ENCODE measurements at places on chromosomes 5 and 9.
A peak's percentile ranks its signal among the peaks of the same experiment; 100 is the strongest.

- ATAC-seq = peak; percentile 61
Measured at GRCh38 chr5:178238711-178239592, 6.3 kb upstream of the PHYKPL start.

GRCh38 chr5:58133631-58134296 lies 326.1 kb downstream of the PLK2 start:
- ATAC-seq = peak; percentile 89

DNA sequence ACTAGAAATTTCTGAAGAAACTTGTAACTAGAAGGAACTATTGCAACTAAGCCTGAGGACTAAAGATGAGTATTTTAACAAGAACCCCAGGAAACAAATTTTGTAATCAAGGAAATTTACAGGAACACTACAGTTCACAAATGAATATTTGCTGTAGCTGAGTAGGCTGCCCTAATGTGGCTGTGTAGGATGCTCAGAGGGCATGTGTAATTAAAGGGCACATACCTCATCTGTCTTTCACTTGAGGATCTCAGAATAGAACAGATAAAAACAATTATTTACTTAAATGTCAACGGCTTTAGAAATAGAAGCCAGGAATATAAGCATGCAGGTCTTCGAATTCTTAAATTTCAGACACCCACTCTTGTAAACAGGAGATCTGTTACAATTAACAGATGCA lies 119.8 kb downstream of the MED27 start:
- ATAC-seq = no peak

- ATAC-seq = no peak
Measured at GRCh38 chr9:130215341-130216119, 43.3 kb downstream of the NCS1 start.

DNA sequence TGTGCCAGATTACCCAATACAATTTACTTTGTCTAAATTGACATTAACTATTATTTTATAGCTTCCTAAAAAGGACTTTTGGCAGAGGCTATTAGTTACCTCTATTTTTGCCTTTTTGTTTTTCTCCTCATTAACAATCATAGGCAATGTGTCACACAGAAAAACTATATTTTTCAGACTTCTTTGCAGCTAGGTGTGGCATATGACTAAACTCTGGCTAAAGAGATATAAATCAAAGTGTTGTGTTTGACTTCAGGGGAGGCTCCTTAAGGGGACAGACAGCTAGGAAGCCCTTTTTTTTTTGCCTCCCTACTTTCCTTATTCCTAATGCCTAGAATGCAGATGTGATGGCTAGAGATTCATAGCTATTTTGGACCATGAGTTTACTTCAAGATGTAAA lies 19.7 kb upstream of the GCNT4 start:
- no peak for ATAC-seq

DNA sequence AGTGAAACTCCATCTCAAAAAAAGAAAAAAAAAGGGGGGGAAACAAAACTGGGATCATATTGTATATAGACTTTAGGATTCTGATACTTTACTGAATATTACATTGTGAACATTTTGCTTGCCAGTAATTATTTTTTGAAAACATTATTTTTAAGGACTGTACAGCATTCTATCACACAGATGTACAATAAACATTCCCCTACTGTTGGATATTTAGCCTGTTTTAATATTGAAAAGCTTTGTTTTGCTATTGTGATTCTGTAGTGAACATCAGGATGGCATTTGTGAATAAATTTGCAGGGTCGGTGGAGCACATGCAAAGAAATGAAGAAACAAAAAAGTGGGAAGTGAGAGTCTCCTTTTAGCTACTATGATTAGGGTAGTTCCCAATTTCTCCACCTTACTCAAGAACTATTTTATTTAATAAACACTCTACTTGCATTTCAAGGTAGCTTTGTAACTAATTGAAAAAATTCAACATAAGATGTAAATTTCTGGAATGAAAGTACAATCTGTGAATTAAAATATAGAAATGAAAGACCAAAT lies 18.7 kb downstream of the RASGRF2 start:
- ATAC-seq = no peak

DNA sequence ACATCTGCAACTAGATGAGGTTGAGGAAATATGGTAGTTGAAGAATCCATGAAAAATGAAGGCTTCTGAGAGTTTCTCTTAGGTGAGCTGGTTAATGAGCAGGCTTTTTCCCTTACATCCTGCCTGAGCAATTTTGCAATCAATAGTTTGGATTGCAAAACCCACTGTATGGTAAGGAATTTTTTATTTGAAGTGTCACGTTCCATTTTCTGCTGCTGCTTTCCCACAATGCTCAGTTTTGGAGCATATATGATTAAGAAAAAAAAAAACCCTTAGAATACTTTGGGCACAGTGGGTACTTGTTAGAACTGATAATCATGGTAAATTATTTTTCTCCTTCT lies 144.2 kb downstream of the PCSK1 start:
- no peak for ATAC-seq

- peak; percentile 98 for ATAC-seq
Measured at GRCh38 chr5:43215073-43215631, 23.1 kb downstream of the NIM1K start.

DNA sequence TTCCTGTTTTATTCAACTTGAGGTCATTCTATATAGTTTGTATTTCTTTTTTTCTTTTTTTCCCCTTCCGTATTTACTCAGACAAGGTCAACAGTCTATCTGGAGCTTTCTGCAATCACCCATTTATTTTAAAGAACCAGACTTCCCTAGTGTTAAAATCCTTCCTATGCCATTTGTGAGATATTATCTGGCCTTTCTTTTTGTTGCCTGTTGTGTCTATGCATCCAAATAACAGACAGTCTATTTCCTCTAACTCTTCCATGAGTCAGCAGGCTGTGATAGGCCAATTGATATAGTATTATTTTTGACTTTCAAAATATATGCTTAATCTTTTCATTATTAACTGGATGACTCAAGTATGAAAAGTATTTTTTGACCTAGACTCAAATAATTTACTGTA lies 291.2 kb upstream of the PTPRD start:
- ATAC-seq = no peak

- peak; percentile 97 for ATAC-seq
Measured at GRCh38 chr9:129211686-129212085, 33.6 kb upstream of the IER5L start.

DNA sequence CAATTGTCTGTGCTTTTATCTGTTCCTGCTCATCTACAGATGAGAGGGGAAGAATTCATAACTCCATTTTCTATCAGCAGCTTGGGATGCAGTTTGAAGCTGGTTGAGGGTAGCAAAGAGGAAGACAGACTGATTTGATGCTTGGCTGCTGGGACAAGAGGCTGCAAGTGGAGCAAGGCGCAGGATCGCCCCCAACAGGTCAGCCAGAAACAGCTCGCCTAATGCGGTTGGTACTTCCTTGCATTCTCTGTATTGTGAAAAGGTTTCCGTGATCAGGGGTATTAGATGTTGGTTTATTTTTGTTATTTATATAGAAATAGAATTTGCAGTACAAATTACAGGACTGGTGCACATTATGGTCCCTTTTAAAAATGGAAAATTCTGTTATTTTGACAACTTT lies 40.6 kb downstream of the ZNF883 start:
- no peak for ATAC-seq

- peak; percentile 88 for ATAC-seq
Measured at GRCh38 chr9:16060436-16061129, 507.7 kb downstream of the CCDC171 start.

DNA sequence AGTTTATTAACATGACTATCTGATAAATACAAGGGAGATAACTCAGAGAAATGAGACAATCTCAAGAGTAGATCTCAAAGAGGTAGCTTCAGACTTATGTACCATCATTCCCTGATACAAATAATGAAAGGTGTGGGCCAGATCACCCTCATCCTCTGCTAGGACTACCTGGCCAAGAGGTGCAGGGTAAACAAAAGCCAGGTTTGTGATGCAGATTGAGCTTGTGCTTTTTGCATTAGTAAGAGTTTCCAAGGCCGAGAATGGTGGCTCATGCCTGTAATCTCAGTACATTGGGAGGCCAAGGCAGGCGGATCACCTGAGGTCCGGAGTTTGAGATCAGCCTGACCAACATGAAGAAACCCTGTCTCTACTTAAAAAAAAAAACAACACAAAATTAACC lies 8.9 kb upstream of the SPIN1 start:
- no peak for ATAC-seq

DNA sequence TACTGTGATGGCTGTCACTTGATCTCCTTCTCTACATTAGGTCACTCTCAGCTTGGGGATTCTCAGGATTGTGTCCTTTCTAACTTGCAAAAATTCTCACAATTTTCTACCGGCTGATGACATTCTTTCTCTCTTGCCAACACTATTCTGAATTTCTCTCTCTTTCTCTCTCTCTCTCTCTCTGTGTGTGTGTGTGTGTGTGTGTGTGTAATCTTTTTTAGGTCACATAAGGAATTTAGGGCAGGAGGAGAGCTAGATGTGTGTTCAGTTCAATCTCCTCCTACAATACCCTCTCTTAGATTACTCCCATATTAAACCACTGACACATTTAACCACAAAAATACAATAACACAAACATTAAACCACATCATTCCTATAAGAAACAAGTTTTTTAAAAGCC lies 242.3 kb upstream of the NREP start:
- ATAC-seq = no peak

GRCh38 chr9:138038244-138038671 lies 160.7 kb downstream of the CACNA1B start:
- no peak for ATAC-seq

DNA sequence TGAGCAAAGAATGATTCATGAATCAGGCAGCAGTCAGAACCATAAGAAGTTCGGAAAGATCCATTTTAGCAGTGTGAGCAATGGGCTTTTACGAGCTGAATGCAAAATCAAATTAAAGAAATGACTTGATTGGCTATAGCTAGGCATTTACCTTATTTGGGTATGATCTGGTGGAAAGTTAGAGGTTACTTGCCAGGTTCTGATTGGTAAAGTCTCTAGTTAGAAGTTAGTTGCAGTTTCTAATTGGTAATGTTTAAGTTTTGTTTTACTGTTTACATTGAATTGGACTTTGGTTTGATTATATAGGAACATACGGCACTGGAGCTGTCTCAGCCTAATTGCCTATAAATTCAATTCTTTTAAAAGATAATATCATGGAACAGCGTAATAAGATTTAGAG lies 97.9 kb downstream of the ITGA1 start:
- ATAC-seq = no peak

- ATAC-seq = no peak
Measured at GRCh38 chr5:64827703-64828102, 59.0 kb downstream of the CWC27 start.

- no peak for ATAC-seq
Measured at GRCh38 chr5:175698401-175699115, 40.7 kb downstream of the HRH2 start.

- ATAC-seq = no peak
Measured at GRCh38 chr5:139402561-139403158, 1.2 kb downstream of the SPATA24 start.

GRCh38 chr9:96040591-96041461 lies 165.3 kb downstream of the ERCC6L2 start:
- ATAC-seq = peak; percentile 76

GRCh38 chr5:168860503-168860902 lies 281.3 kb upstream of the PANK3 start:
- no peak for ATAC-seq

DNA sequence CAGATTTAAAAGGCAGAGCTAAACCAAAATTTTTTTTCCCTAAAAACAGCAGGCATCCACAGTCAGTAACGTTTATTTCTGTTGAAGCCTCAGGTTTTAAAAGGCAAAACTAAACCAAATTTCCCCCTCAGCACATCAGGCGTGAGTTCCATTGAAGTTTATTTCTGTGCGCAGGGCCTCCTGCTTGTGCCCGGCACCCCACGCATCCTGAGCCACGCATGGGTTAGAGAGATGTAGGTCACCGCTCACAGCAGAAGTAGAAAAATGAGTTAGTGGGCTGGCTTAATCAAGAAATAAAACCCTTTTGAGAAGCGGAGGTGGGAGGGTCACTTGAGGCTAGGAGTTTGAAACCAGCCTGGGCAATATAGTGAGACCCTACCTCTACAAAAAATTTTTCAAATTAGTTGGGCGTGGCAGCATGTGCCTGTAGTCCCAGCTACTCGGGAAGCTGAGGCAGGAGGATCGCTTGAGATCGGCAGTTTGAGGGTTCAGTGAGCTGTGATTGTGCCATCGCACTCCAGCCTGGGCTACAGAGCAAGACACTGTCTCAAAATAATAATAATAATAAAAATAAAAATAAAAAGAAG lies 75.6 kb upstream of the SPIN1 start:
- no peak for ATAC-seq

- no peak for ATAC-seq
Measured at GRCh38 chr9:135476561-135477355, 2.8 kb upstream of the PPP1R26 start.

GRCh38 chr9:28607843-28608242 lies 1034.6 kb upstream of the C9orf72 start:
- no peak for ATAC-seq

DNA sequence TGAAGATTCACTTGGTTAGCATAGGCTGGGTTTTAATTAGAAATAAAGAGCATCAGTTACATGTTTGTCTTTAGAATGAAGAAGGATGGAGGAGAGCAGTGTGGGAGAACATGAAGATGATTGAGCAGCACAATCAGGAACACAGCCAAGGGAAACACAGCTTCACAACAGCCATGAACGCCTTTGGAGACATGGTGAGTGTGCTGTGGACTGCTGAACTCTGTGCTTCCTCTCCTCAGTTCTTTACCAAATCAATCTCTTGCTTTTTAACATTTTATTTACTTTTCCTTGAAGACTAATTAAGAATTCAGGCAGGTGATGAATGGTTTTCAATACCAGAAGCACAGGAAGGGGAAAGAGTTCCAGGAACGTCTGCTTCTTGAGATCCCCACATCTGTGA lies 38.2 kb upstream of the SPATA31E1 start:
- no peak for ATAC-seq

GRCh38 chr9:112838342-112838741 lies 52.3 kb downstream of the SLC46A2 start:
- ATAC-seq = no peak

GRCh38 chr5:135443161-135443960 lies 3.8 kb downstream of the DCANP1 start:
- peak; percentile 85 for ATAC-seq

DNA sequence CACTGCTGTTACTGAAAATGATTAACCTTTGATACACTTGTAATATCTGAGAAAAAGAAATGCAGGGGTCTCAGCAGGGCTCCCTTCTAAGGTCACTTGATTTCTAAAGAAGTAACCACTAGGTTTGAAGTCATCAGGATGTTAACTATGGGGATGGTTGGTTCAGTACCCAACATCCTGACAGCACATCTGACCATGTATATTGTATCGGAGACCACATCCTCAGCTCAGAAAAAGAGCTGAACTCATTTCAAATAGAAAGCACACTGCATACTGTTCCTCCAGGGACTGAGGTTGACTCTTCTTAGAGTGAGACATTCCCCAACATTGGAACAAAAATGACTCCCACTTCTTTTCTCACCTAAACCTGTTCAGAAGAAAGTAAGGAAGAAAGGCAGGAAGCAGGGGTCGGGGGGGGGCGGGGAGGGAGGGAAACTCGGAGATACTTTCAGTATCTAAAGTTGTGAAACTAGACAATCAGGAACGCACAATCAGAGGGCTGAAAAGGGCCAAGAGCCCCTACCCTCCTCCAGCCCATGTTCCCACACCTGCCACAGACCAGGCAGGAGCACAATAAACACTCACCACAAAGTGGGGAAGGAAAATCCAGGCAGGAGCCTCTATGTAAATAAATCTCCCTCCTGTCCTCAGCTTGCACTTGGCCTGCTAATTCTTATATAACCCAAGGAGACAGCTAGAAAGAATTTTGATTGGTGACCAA lies 730 bp upstream of the GZMA start:
- ATAC-seq = no peak

- no peak for ATAC-seq
Measured at GRCh38 chr5:119055294-119055693, 15.6 kb upstream of the DMXL1 start.

- ATAC-seq = no peak
Measured at GRCh38 chr5:75933489-75933888, 149.7 kb upstream of the SV2C start.

All from motor neuron (in vitro differentiated cells).